H9 (cell line): ENCODE measurements at places on chromosomes 12 and 14. TPM values are rescaled to one million over a fixed set of nuclear protein-coding genes. Genes with fewer than 3 reads are reported as not detected.

The CSAD gene
- total RNA-seq = 7.4 and 7.7 TPM in 2 replicates

The IRAK3 gene
- 0.29 and 0.44 TPM in 2 replicates for total RNA-seq

The SLC25A21 gene
- total RNA-seq = 5.8 and 7.1 TPM in 2 replicates

The MIP gene
- 0.17 TPM in 1 of 2 replicates, not detected in the other for total RNA-seq
